Dermis microvascular lymphatic vessel endothelial cell (primary cell): ENCODE measurements at places on chromosomes 7 and 10.

DNA sequence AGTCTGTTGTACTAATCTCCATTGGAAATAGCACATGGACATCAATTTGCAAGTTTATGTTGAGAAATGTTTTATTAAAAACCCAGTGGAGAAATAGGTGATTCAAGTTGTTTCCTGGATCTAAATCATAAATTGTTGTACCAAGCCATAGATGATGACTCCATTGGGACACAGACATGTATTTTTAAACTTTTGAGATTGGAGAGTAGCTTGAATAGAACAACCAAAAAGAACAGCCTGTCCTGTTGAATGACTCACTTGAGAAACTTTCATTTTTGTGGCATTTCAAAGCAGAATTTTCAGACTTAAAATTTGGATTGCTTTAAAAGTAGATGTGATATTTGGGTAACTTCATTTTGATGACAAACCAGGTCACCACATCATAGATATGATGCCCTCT is 197.5 kb downstream of the GPAM start:
- DNase-seq, result no peak

DNA sequence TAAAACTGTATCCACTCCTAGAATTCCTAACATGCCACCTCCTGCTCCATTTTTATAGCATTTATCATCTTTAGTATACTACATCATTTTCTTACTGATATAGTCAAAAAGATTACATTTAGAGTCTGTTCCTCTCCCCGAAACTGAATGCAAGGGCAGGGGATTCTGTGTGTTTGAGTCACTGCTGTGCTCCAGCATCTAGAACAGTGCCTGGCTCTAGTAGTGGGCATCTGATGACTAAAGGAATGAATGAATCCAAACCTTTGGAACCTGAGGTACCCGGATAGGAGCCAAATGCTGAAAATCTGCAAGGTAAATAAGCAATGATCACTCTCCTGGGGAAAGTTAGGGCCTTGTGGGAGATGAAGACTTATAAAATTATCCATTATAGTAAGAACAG is 18.9 kb downstream of the GOT1 start:
- no peak for DNase-seq

GRCh38 chr10:94427166-94427565 is 24.8 kb downstream of the TBC1D12 start:
- no peak for DNase-seq

DNA sequence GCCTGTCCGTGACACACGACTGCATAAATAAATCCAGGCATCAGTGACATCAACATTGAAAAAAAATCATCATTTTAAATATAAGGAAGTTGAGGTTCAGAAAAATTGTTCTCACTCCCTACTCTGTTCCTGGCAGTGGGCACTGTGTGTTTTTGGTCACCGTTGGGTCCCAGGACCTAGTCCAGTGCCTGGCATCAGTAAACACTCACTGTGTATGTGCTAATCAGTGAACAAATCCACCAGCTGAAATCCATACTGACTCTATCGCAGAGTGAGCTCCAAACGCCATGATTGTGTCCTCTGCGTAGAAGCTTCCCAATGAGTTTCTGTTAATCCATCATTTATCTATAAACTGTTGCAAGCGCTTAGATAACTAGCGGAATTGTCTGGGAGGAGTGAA is 41.2 kb downstream of the ITIH2 start:
- DNase-seq, result no peak

GRCh38 chr7:44052771-44053365 is 8.4 kb downstream of the DBNL start:
- DNase-seq, result no peak

GRCh38 chr7:18202315-18203045 is 174.8 kb upstream of the PRPS1L1 start:
- DNase-seq, result no peak

DNA sequence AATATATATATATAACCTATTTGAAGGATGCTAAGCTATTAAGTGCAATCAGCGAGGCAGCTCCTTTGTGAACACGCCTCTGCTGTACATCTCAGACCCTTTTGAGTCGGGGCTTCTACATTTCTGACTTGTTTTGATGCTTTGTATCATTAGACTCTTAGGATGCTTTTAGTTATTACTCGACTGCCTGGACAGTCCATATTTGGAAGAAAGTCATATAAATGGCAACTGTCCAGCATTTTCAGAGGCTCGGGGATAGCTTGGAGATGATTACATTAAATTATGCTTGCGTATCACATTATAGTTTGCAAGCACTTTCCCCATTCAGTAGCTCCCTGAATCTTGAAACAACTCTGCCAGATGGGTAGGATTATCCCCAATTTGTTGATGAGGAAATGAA is 257.9 kb downstream of the PTEN start:
- no peak for DNase-seq

GRCh38 chr7:116530107-116530820 is 5.4 kb downstream of the CAV1 start:
- DNase-seq, result no peak

GRCh38 chr10:105605918-105606317 is 964.8 kb downstream of the SORCS3 start:
- no peak for DNase-seq

GRCh38 chr10:110852947-110853346 is 18.8 kb upstream of the PDCD4 start:
- no peak for DNase-seq

DNA sequence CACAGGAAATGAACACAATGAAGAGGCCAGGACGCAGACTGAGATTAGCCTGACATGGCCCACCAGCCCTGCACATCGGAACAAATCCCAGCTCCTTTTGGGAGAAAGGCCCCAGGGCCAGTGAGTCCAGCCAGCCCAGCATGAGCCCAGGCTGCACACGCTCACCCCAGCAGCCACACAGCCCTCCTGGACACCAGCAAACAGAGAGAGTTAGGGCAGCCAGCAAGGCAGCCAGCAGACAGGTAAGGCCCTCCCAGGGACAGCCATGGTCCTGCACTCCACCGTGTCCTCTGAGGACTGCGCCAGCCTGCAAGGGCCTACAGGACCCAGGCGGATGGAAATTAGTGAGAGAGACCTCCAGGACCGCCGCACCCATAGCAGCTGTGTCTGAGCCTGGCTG is 8.1 kb upstream of the GRID1 start:
- no peak for DNase-seq

- no peak for DNase-seq
Measured at GRCh38 chr7:18489624-18490023, 5.9 kb upstream of the HDAC9 start.

GRCh38 chr7:16309129-16309528 is 112.2 kb downstream of the CRPPA start:
- no peak for DNase-seq

DNA sequence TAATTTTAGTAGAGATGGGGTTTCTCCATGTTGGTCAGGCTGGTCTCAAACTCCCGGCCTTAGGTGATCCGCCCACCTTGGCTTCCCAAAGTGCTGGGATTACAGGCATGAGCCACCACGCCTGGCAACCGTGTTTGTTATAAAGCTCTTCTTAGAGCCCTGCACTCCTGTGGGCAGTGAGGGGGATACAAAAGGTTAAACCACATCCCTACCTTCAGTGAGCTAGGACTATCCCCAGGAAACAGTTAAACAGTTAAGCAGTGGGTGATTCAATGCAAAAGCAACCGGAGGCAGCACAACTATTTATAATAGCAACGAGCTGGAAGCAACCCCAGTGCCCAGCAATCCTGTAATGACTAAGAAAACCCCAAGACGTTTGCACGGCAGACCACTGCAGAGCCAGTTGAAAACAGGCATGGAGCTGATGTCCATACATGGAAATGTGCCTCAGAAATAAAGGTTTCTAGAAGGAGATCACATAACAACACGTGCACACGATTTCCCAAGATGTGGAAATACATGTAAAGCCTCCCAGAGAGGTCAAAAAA is 107.2 kb upstream of the LYZL2 start:
- DNase-seq, result no peak

- DNase-seq, result no peak
Measured at GRCh38 chr10:25683344-25683743, 250.7 kb upstream of the MYO3A start.

DNA sequence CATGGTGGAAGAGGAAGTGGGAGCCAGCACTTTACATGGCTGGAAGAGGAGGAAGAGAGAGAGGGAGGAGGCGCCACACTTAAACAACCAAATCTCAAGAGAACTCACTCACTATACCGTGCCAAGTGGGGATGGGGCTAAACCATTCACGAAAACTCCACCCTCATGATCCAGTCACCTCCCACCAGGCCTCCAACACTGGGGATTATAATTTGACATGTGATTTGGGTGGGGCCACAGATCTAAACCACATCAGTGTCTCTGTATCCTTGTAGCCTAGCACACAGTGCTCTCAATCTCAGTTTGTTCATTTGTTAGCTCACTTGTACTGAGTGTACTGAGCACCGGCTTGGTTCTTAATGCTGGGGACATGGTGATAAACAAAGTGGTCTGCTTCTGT is 228.3 kb downstream of the BUB3 start:
- no peak for DNase-seq

GRCh38 chr7:78264105-78264504 is 465.5 kb downstream of the PHTF2 start:
- DNase-seq, result no peak

GRCh38 chr7:15862016-15862780 is 175.7 kb upstream of the MEOX2 start:
- DNase-seq, result no peak

- no peak for DNase-seq
Measured at GRCh38 chr7:111138586-111138985, 47.7 kb downstream of the LRRN3 start.

- no peak for DNase-seq
Measured at GRCh38 chr10:55449981-55450380, 649.0 kb upstream of the PCDH15 start.

DNA sequence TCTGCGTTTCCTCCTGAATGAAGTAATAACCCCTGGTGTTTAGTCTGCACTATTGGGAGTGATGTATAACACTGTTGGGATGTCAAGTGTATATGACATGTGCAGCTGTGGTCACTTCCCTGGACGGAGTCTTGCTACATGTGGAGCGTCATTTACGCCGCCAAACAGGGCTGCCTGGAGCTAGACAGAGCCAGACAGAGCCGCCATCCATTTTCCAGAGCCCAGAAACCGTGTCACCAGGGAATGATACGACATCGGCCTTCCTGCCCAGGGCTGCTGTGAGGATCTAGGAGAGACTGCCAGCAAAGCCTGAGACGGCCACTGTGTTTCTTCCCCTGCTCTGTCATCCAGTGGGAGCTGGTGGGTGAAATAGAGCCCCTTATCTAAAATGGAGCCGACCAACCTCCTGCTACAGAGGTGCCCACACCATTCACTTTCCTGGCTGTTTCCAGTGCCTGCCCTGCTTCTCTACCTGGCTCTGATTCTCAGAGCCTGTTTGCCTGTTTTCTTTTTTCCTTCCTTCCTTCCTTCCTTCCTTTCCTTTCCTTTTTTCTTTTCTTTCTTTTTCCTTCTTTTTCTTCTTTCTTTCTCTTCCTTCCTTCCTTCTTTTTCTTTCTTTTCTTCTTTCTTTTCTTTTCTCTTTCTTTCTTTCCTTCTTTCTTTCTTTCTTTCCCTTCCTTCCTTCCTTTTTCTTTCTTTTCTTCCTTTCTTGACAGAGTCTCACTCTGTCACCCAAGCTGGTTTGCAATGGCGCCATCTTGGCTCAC is 13.3 kb upstream of the FGFR2 start:
- no peak for DNase-seq

DNA sequence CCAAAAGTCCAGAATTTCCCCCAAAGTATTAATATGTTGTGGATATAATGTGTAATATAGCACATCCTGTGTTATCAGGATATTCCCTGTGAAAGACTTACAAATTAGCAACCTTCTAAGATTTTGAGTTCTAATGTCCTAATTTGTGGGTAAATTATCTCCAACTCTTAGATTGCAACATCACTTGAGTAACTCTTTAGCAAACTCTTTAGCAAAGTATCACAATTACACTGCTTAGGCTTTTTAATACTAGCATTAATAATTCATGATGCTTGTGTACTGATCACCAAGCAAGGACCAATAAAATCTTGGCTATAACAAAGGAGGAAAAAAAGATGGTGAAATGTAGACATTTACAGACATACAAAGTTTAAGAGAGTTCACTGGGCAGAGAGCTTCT is 27.7 kb downstream of the HIP1 start:
- no peak for DNase-seq

DNA sequence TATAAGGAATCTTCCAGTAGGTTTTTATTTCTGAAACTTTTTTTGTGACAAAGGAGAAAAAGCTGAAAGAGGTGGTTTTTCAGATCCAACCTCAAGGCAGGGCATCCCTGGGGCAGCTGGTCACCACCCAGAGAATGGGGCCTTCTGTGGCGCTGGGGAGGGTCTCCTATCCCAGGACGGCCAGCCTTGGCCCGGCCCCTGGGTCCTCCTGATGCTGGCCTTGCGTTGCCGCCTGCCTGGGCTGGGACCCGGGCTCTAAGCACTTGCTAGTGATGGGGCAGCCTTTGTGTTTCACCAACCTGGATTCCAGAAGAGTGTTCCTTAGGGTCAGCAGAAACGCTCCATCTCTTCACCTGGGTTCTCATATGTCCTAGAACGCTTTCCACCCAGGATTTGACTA is 16.3 kb downstream of the SHH start:
- DNase-seq, result no peak

DNA sequence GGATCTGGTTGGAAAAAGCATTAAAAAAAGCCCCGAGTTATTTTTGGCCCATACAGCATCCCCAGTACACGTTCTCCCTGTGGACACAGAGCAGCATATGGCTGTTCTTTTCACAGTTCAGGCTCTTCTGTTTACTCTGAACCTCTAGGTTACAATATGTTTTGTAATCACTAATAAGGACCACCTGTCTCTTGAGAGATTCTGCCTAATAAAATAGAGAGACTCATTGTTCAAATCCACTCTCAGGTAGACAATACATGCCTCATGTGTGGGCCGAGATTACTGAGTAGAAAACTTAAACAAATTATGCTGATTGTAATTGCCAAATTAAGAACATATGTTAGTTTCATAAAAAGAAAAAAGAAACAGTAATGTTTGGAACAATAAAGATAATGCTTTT is 647.7 kb downstream of the GRM8 start:
- no peak for DNase-seq

DNA sequence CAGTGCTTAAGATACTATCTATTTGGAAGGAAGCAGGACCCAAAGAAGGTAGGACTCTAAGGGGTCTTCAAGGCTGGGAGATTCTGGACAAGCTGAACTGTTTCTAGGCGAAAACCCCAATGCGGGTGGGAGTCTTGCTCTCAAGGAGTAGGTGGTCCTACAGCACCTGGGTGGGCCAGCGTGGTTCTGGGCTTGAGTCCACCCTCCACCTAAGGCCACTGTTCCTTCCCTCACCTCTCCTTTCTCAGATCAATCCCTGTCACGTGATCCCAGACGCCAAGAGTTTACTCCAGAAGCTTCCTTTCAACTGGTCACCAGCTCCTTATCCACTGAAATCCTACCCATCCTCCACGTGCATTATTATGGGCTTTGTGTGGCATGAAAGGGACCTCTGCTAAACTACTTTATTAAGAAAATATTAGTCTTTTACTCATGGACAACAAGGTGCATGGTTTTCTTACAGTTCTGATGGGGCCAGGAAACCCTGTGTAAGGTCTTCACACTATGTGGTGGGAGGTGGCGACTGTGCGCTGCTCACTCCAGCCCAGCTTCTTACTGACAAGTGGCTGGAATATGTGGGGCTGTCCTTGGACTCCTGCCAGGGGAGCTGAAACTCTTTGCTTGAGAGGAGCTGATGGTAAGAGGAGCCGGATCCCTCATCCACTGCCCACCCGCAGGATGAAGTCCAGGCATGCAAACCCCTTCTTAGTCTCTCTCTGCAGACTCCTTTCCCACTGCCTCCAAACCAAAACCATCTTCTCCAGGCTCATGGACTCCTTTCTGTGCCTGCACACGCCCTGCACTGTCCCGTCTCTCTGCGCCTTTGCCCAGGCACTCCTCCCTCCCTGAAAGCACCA is 1.6 kb downstream of the ZNF746 start:
- peak; percentile 80 for DNase-seq
